ENCODE measurements at places on chromosomes 1 and 21.

- no peak for DNase-seq
Observed at GRCh38 chr1:233367057-233367803, 39.7 kb downstream of the MAP3K21 start.

DNA sequence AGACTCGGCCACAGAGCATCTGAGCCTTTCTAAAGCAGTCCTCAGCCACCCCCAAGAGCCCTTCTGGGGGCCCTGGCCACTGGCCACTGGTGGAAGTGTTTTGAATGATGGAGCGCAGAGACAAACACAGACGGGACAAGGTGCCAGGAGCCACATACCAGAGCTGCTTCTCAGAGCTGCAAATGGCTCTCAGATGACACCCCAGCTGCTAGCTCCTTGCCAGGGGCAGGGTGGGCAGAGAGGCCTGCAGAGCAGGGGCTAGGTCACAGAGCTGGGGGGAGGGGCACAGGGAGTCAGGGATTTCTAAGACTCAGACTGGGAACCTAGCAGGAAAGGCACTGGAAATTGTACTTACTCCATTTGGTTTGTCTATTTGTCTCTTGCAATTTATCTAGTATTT, 30.4 kb downstream of the KCNN3 start:
- DNase-seq, result no peak

DNA sequence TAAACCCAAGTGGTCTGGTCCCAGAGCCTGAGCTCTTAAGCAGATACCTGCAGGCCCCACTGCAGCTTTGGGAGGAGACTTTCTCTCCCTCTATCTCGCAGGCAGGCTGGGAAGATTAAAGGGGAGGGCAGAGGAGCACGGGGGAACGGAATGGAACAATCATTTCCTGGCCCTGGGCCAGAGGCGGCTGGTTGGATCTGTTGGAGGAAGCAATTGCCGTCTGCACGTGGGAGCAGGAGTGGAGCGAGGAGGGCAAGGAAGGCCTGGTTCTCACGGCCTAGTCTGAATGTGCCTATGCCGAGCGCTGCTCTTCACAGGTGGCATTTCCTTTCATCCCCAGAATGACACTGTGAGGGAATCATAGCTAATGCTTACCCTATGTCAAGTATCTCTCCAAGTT, 23.7 kb downstream of the NKAIN1 start:
- no peak for DNase-seq

DNA sequence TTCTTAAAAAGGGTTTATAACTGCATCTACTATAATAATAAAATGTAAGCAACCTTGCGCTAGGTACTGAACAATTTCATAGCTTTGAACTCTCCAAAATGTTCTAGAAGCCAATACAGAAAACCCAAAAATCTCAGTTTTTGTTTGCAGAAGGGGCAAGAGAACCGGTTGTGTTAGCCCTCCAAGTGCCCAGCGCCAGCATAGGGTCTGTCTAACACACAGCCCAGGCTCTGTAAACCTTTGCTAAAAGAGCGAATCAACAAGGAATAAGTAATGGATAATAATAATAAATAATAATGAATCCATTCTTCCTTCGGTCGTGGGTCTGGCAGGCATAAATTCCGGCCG, 333 bp upstream of the CHAF1B start:
- DNase-seq, result no peak

- DNase-seq, result no peak
Observed at GRCh38 chr1:222557148-222557547, 9.2 kb upstream of the HHIPL2 start.

DNA sequence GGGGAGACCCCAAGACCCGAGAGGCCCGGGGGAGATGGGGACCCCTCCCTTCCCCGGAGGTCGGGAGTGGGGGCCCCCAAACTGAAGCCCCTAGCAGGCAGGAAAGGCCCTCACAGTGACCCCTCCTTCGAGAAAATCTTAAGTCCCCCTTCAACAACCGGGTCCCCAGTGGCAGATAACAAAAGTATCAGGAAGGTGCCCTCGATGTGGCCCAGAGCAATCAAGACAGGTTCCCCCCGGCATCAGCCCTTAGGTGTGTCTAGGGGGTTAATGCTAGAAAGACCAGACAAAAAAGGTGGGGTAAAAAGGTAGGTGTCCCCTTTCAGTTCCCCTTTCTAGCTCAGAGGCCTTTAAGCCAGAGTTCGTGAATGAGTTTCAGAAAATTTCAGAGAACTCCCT, 282 bp upstream of the ECE1 start:
- no peak for DNase-seq

GRCh38 chr1:84985365-84985764, 11.5 kb downstream of the MCOLN2 start:
- DNase-seq, result no peak

Measured in AG08396 (cell line).